ENCODE measurements at places on chromosomes 2 and 18.

GRCh38 chr2:215868846-215869543 lies 144.4 kb downstream of the MREG start:
- peak; percentile 65 for DNase-seq

DNA sequence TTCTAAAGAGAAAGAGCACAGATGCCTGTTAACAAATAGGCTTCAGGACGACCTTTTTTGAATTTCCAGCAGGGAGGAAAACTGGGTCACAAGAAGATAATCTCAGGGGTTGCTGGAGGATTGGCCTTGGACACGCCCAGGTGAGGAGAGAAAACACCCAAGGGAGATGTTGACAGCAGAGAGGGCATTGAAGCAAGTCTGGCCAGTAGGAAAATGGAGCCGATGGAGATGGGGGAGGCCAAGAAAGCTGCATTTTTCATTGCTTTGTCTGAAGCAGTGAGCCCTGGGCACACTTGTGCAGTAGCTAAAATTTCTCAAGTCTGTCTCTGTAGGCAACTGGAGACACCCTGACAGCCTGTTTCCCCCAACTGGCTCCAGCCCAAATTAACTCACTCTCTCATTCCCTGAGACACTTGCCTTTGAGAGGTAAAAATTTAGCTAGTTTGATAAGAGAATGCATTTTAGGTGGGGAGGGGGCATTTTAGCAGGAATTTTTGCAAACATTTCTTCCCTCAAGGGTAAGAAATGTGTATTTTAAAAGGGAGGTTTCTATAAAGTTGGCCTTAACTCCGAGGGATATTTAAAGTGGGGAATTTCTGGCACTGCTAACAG lies 165.5 kb downstream of the TGIF1 start:
- DNase-seq: no peak

- no peak for DNase-seq
Measured at GRCh38 chr2:112047537-112048235, 7.4 kb upstream of the TMEM87B start.

GRCh38 chr2:28764909-28765711 lies 13.5 kb downstream of the PPP1CB start:
- no peak for DNase-seq

GRCh38 chr2:188306271-188306670 lies 14.6 kb downstream of the GULP1 start:
- no peak for DNase-seq

GRCh38 chr2:101900375-101900774 lies 91.4 kb upstream of the IL1R2 start:
- peak; percentile 15 for DNase-seq

- peak; percentile 97 for DNase-seq
Measured at GRCh38 chr2:161077367-161078210, 82.6 kb upstream of the TANK start.

DNA sequence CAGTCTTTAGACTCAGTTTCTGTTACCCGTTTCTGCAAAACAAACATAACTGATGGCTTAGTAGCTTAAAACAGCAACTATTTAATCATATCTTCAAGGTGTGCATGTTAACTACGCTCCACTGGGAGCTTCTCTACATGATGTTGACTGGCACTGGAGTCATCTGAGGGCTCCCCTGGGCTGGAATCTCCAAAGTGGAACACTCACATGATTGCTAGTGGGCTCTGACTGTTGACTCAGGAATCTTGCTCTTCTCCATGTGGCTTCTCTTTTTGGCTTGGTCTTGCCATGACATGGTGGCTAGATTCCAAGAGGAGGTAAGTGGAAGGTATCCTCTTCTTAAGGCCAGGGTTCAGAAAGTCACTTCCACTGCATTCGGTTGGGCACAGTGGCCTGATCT lies 160.8 kb downstream of the PMAIP1 start:
- DNase-seq: no peak

DNA sequence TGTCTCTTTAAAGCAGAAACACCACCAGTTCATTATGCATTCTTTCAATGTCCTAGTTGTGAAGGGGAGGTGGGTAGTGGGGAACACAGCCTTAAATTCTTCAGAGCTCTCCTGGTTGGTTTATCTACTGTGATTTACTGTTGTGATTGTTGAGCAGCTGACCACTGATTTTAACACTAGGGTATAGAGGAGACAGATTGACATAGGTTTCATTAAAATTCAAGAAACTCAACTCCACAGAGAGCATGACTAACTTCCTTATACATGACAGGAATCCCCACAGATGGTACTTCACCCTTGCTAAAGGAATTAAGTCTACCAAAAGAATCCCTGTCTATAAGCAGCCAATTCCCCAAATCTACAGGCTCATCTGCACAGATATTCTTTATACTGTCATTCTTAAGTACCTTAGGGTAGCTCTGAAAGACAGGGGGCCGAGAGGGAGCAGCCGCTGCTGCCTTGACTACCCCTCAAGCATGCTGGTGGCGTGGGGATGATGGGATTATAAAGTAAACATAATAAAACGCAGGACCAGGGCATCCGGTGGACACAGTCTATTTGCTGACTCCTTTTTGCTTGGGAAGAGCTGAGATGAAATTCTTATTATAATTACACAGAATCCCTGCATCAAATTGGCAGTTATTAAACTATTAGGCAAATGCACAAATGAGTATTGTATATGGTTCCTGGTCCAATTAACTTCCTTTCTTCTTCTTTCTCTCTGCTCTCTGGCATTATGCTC lies 1377.6 kb upstream of the PIK3C3 start:
- DNase-seq: no peak

GRCh38 chr18:55227771-55228170 lies 268.5 kb upstream of the CCDC68 start:
- no peak for DNase-seq

DNA sequence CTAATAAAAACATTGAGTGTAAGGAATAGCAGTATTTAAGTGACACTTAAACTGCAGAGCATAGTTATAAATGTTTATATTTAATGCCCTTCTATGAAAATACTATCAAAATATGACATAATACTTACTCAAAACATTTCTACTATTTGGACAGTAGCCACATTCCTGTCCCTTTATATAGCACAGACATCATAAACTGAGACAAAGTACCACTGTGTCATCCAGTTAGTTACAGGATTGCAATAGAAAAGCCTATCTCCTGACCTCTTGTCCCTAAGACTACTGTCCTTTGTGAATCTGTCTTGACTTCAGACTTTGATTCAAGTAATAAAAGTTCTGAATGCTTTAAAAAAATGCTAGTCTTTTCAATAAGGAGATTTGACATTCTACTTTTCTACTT lies 1528.5 kb upstream of the NXPH2 start:
- no peak for DNase-seq

DNA sequence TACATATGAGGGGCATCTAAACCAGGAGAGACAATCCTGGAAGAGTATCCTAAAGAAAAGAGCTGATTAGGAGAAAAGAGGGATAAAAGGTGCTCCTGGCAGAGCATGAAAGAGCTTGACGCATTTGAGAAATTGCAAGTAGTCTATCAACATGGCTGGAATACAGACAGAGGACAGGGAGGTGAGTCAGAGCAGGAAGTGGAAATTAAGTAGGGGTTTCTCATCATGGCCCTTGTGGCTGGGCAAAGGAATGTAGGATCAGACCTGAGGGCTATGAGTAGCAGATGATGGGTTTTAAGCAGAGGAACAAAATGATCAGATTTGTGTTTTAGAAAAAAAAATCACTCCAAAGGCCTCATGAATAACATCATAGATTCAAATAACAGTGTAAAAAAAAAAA lies 49.2 kb upstream of the UGP2 start:
- no peak for DNase-seq

GRCh38 chr2:190838492-190838910 lies 42.1 kb upstream of the GLS start:
- DNase-seq: no peak

All from lung microvascular endothelial cell (primary cell).